ENCODE measurements at places on chromosomes 6 and 20. TPM values are rescaled to one million over a fixed set of nuclear protein-coding genes. Genes with fewer than 3 reads are reported as not detected.

Gene MOG
- polyA plus RNA-seq = not detected

Gene CDSN
- not detected for polyA plus RNA-seq

Gene CD109
- 0.18 TPM for polyA plus RNA-seq

Gene TSHZ2
- polyA plus RNA-seq = 0.86 TPM

Gene PPIL6
- 0.36 TPM for polyA plus RNA-seq

GRCh38 chr6:33568826-33569570 is 11.1 kb downstream of the BAK1 start:
- DNase-seq = no peak

DNA sequence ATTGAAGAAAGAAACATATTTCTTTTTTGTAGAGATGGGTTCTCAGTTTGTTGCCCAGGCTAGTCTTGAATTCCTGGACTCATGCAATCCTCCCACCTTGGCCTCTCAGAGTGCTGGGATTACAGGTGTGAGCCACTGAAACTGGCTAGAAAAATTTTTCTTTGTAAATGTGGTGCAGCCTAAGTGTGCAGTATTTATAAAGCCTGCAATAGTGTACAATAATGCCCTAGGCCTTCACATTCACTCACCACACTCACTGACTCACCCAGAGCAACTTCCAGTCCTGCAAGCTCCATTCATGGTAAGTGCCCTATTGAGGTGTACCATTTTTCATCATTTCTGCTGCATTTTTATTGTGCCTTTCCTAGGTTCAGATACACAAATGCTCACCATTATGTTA is 31.4 kb downstream of the NHSL1 start:
- no peak for DNase-seq

- DNase-seq = no peak
These were observed 402.9 kb upstream of the RUNX2 start for GRCh38 chr6:44925100-44925739.

DNA sequence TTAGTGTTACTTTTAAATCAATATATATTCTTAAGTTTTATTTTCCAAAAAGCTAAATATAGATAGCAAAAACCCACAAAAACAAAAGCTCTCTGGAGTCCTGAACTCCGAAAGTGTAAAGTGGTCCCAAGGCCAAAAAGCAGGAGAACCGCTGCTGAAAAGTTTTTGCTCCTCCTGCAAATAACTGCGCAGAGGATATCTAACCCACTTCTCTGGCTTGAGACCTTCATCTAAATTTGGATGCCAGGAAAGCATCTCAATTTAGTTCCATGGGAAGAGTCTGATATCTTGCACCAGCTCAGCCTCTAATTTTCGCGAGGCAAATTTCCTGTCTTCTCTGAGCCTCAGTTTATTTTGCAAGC is 523 bp downstream of the MRPS10 start:
- DNase-seq = no peak

GRCh38 chr6:20542927-20543602 is 8.8 kb downstream of the CDKAL1 start:
- no peak for DNase-seq

GRCh38 chr6:137641474-137642077 is 147.4 kb upstream of the OLIG3 start:
- no peak for DNase-seq

- no peak for DNase-seq
These were observed 80.7 kb downstream of the TRMT11 start for GRCh38 chr6:126067073-126067472.

Gene ADNP
- 30.6 TPM for polyA plus RNA-seq

Gene ERVFRD-1
- polyA plus RNA-seq = not detected

Gene POU5F1
- 2.7 TPM for polyA plus RNA-seq

Gene VWA7
- 0.09 TPM for polyA plus RNA-seq

Gene TBC1D7
- polyA plus RNA-seq = 12.2 TPM

DNA sequence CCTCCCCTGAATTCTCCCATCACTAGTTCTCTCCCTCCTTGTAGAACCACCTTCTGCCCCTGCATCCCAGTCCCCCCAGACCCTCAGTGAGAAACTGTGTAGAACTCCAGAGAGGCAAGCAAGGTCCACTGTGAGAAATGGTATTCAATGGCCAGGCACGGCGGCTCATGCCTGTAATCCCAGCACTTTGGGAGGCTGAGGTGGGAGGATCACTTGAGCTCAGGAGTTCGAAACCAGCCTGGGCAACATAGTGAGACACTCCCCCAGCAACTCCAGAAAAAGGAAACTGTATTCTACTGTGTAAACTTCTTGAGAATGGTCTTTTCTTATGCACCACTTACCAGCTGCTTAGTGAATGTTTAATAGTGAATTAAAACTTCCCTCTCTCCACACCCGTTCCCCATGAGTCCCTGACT is 8.2 kb upstream of the CD83 start:
- DNase-seq = no peak

Gene PDSS2
- 6.3 TPM for polyA plus RNA-seq

Gene MRPS26
- polyA plus RNA-seq = 44.3 TPM

Gene OR12D3
- not detected for polyA plus RNA-seq

Gene MATN4
- 0.52 TPM for polyA plus RNA-seq

Gene GUCA1A
- not detected for polyA plus RNA-seq

DNA sequence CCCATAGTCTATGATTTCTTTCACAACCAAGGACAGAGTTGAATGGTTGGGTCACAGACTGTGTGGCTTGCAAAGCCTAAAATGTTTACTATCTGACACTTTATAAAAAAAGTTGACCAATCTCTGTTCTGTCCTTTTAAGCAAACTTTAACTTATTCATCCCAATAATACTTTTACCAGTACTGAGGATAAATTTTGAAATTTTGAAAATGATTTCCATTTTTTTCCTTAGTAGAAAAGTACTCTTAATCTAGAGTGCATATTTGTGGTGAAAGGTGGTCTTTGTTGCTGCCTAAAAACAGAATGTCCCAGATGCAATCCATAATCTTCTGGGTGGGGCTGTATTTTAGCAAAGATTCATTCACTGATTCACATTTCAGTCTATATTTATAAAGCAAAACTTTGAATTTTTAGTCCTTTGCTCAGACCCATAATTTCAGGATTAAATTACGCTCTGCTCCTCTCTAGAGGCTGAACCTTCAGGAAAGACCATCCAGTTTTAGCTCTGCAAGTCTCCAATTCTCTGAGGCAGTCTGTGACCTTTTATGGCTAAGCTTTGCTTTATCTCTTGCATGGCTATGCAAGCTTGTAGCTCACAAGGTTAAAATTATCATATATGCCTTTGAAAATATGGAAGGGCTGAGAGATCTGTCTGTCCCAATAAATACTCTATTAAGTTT is 573.5 kb downstream of the COL12A1 start:
- no peak for DNase-seq

- DNase-seq = no peak
These were observed 6.8 kb downstream of the STAU1 start for GRCh38 chr20:49181265-49181877.

DNA sequence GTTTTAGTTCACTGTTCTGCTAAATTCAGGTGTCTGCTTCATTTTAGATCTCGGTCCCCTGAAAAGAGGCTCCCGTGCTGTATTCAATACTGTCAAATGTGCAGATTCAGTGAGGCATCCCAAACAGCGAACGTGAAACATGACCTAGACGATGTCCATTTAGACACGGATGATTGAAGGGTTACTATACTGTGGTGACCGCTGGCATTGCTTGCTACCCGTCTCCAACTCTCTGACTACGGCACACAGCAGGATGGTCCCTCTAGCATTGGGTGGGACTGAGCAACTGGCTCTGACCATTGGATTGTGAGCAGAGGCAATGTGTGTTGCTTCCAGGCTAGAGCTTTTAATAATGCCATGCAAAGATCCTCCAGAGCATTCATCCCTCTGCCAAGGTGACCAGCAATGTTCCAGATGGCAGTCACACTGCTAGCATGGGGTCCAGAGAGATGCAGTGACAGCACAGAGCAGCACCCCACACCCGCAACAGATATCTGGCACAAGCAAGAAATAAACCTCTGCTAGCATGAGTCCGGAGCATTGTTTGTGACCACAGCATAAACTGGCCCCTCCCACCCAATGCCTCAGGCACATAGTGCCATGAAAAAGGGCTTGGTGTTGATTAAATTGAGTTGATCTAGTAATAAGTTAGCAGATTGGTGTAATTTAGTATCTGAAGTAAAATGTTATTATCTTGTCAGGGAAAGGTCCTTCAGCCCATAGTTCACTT is 9.0 kb downstream of the METTL24 start:
- no peak for DNase-seq

Gene TCF19
- polyA plus RNA-seq = 9.8 TPM

DNA sequence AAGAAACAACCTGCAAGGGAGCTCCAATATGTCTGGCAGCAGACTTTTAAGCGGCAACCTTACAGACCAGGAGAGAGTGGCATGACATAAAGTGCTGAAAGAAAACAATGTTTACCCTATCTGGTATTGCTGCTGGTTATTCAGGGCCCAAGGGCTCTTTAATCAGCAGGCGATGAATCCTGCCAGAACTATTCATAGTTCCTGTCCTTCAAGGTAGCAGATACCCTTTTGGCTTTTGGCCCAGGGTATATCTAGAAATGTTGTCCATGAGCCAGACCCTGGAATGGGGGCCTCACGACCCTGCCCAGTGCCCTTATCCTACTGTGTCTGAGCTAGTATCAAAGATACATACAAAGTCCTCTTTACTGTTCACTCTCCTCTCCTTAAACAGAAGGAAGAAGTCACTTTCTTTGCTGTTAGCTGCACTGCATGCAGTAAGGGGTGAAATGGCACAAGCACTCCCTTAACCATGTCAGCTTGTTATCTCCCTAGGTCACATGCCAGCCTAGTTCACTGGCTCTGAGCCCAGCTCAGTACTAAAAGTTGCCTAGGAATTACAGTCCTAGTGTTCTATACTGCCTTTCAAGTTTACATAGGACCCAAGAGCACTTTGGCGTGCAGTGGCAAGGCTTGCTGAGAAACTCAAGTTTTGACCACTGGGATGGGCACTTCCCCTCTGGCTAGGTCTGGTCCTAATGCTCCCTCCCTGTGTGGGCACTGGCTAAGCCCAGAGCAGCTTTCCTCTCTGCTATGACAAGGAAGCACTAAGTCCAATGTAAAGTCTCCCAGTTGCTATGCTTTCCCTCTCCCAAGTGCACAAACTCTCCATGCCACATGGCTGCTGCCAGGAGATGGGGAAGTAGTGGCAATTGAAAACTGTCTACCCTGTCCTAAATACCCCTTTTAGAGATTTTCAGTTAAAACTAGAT is 122.0 kb downstream of the HTR1B start:
- DNase-seq = no peak

Measured in spleen (tissue), 13 donors.